ENCODE measurements at places on chromosomes 1 and 21.

- no peak for DNase-seq
Measured at GRCh38 chr1:29424266-29424665, 187.9 kb downstream of the PTPRU start.

DNA sequence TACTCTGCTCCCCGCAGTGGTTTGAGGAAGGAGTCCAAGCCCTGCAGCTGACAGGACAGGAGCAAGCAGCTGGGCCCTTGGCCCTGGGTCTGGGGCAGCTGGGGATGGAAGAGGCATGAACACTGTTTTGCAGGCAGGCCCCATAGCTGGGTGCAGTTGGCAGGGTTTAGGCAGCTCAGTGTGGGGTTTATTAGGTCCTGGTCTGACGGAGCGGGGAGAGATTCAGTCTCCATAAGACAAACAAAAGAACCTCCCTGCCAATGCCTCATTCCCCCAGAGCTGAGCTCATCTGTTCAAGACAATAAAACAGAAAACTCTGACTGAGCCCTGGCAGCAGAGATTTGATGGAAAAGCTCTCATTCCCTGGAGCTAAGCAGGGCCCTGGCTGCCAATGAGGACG, 37.3 kb downstream of the OLFML2B start:
- no peak for DNase-seq

DNA sequence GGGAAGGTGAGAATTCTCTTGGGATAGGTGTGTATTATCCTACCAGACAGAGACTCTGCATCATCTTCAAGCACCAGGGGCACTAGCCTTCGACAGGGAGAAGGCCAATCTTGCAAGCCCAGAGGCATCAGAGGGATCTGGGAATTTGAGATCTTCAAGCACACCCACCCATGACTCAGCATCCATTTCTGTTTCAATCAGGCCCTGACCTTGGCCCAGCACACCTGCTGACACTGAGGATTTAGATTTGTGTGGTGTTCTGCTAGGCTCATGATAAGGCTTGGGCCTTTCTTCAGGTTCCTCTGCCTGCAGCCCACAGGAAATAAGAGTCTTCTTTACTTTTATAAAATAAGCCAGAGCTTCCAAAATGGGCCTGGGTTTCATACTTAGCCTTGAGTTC, 6.6 kb upstream of the PCP4 start:
- DNase-seq = no peak

DNA sequence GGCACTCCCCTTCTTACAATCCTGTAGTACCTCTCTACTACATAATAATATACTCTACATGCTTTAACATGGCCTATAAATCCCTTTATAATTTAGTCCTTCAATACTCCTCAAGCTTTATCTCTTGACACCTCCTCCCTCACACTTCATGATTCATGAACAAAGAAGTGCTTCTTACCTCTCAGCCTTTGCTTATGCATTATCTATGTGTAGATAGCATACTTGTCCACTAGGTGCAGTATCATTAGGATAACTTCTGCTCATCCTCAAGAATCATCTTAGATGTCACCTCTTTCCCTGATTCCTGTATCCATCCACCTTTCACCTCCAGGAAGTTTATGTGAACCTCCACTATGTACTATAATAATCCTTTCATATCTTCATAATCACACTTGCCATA, 74.4 kb downstream of the COL24A1 start:
- DNase-seq = no peak

- no peak for DNase-seq
Measured at GRCh38 chr1:151286619-151287340, 4.7 kb downstream of the ZNF687 start.

GRCh38 chr1:40838980-40839942, 22.9 kb downstream of the CITED4 start:
- DNase-seq = no peak

- DNase-seq = no peak
Measured at GRCh38 chr1:204871405-204872037, 859 bp downstream of the NFASC start.

GRCh38 chr1:234691567-234691966, 81.6 kb upstream of the IRF2BP2 start:
- DNase-seq = no peak

GRCh38 chr1:22847709-22848108, 125.0 kb downstream of the LACTBL1 start:
- no peak for DNase-seq

Measured in NCI-H1436 (cell line).